ENCODE measurements at places on chromosomes 7 and 10.

DNA sequence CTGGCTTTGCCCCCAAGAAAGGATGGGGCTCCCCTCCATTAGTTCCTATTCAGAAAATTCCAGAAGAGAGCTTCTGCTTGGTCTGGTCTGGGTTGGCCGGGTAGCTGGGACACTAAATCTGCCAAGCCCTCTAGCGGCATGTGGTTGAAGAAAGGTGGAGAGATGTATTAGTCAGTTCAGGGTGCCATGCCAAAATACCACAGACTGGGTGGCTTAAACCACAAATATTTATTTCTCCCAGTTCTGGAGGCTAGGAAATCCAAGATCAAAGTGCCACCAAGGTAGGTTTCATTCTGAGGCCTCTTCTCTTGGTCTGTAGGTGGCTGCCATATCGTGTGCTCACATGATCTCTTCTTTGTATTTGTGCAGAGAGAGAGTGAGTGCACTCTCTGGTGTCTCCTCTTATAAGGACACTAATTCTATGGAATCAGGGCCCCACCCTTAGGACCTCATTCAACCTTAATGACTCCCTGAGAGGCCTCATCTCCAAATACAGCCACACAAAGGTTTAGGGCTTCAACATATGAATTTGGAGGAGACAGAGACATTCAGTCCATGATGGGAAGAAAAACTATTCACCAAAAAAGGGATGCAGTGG is 38.7 kb upstream of the MTPAP start:
- DNase-seq: no peak

DNA sequence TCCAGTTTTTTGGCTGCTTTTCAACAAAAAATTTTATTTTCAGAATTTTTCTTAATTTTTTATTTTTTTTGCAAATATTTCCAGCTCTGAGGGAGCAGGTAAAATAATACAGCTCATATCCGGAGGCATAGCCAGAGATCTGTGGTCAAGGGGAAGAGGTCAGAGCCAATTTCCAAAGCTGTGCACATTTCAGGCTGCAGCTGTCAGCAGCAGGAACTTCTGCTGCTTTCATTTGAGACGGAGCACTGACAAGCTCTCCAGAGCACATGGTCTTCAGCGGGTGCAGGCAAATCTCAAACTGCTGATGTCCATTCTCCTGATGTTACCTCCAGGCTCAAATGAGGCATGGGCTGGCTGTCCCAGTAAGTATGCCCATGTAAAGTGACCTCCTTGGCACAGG is 31.1 kb downstream of the SLC26A4 start:
- DNase-seq: no peak

DNA sequence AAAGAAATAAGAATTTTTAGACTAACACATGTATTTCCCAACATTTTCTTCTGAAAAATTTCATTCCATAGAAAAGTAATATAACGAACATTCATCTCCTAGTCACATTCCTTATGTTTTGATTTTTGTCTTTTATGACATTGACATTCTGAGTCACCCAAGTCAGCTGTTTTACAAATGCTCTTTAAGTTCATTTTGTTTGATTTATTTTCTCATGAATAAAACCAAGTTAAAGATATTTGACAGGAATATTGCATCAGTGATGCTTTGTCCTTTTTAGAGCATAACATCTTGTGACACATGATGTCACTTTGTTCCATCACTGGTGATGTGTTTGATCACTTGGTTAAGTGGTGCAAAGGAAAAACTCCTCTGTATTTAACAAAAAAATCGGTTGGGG is 48.4 kb downstream of the HGF start:
- DNase-seq: no peak

DNA sequence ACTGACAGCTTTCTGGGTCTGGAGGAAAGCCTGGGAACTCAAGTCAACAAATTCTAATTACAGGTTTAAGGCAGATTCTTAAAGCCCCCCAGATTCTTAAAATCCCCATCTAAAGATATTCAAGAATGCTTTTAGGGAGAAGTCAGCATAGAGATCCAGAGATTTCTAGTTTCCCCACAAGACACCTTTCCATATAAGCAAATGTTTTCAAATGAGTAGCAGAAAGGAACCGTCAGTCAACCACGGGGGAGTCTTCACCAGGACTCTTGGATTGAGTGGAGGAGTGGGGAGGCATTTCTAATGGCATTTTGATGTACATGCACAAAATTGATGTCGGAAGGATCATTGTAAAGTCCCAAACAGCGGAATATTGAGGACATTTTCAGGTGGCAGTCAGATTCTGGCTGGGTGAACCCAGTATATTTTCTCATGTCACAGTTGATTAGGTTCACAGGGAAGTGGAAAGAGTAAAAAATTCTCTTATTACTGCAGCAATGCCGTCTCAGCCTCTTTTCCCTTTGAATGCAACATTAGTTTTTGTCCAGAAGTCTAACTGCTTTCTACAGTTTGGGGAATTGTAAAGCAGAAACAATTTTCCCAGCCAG is 191.7 kb upstream of the YAE1 start:
- no peak for DNase-seq

Measured in left hindlimb (tissue), 1 donor.